ENCODE measurements at places on chromosomes 4 and X.

DNA sequence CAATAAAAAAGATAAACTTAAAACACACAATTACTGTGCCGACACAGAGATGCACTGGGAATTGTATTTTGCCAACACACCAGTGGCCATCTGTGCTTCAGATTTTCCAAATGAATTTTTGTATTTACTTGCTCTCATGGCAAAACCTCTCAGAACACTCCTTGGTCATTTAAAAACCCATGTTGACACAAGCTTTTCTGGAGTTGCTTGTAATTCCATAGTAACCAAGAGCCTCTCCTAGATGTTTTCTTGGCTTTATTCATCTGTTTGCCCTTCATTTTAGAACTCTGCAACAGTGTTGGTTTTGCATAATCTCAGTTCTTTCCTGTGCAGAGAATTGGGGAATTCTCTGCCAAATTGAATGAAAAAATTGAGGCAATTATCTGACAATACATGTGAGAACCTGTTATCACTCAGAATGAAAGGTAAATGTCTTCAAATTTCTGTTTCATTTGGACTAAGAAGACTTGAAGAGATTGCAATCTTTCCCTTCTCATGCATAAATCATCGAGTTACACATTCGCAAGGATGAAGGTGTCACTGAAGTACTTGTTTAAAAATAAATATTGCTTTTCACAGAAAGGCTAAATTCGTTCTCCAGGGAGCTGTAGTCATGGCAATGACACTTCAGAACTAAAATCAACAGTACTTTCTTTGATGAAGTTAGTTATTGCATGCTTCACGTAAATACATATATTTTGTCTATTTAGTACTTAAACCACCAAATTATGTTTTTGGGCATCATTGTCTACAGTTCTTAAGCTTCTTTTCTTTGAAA, 301.8 kb upstream of the CTSO start:
- DNase-seq, result no peak

DNA sequence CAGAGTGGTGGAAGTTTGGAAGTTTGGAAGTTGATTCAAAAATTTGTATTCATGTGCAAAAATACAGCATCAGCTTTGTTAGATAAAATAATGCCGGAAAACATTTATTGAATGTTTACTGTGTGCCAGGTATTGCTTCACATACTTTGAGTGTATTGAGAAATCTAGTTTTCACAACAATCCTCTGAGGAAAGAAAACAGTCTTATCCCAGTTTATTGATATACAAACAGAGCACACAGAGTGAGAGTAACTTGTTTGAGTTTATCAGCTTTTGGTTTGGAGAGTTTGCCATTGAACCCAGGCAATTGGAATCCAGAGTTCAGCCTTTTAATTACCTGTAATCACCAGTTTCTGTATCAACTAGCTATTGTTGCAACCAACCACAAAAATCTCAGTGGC, 127.2 kb upstream of the RPS6KA3 start:
- no peak for DNase-seq

DNA sequence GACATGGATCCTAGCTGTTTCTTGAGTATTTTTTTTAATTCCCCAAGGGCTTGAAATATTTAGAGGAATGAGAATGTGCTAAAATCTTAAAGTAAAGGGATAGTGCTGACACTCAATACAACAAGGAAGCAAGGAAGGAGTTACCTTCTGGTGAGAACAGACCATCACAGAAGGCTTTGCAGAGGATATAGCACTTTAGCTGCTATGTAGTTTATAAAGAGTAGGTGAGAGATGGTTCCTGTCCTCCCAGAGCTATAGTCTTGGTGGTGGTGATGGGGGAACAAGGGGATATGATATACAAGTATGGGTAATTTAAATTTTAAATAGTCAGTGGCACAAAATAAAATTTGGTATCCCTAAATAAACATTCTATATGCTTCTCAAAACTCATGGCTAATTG, 47.6 kb downstream of the MTHFD2L start:
- no peak for DNase-seq

GRCh38 chr4:163922302-163922701, 427.8 kb downstream of the TMA16 start:
- DNase-seq, result no peak

GRCh38 chrX:49309401-49309981, 6.0 kb downstream of the GAGE10 start:
- DNase-seq, result no peak

DNA sequence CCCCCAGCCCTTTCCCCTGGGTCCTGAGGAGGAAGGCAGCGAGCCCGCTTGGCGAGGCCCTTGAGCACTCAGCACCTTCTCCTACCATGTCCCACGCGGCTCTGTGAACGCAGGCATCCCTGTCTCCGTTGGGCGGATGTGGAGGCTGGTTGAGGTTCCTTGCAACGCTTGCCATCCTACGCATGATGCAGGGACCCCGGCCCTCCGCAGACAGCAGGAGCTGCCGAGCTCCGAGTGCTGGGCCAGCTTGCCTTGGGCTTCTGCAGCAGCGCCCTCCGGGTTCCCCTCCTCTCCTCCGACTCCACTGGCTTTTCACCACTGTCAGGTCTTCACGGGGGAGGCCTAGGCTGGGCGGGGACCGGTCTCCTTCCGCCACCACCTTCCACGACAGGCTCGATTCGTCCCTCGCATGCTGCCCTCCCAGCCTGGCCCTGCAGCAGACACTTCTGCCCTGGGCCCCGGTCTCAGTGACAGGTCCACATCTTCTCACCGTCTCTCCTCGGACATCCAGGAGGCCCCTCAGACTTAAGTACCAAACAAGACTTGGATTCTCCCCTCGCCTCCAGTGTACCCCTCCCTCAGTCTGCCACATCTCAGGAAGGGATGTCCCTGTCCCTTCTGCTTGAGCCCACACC, 67.6 kb upstream of the HGFAC start:
- no peak for DNase-seq

GRCh38 chr4:18057821-18058533, 36.4 kb upstream of the LCORL start:
- DNase-seq, result no peak

DNA sequence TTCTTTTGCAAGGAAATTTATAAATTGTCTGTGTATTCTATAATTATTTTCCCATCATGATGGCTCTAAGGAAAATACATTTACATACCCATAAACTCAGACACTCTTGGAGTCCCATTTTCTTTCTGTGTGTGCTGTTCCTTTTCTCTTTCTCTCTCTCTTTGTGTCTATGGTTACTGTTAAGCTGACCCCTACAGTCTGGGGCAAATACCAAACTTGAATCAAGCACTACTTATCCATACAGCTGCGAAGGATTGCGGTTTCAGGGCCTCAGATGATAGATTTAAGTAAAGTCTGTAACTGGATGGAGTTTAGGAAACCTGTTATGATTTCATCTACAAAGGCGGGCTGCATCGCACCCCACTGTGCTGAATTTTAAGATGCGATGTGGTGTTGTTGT, 150.2 kb downstream of the SHROOM3 start:
- no peak for DNase-seq

Measured in activated CD4-positive, alpha-beta T cell treated with anti-CD3 and anti-CD28 coated beads, Interleukin-2, amount 50 U/mL, for 48 hours (primary cell).